ENCODE measurements at places on chromosomes 7 and 10.

- no peak for DNase-seq
These were observed 30.5 kb downstream of the PPIF start for GRCh38 chr10:79377557-79378382.

DNA sequence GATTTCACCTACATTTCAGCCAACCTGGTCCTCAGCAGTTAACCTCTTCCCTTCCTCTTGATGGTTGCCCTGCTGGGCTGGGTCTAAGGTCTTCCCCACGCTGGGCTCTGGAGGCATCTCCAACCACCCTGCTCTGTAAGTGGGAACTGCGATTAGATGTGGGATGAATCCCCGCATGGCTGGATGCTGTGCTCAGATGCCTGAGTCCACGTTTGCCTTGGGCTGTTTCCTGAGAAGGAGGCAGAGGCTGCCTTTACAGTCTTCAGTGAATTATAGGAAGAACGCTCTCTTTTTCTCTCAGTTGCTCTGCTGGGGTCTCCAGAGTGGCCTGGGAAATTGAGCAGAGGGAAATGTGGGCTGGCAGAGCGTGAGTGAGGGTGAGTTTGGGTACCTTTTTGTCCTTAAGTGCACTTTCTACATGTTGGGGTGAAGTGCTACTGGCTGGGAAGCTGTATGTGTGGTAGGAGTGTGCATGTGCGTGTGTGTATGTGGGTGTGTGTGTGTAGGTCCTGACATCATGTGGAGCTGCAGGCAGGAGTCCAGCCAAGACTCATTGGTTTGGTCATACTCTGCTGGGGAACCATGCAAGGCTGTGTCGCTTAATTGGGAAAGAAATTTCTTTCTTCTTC lies 1.5 kb downstream of the GIMAP8 start:
- DNase-seq = peak; percentile 43

GRCh38 chr7:48710995-48711394 lies 213.4 kb upstream of the CDC14C start:
- DNase-seq = no peak

DNA sequence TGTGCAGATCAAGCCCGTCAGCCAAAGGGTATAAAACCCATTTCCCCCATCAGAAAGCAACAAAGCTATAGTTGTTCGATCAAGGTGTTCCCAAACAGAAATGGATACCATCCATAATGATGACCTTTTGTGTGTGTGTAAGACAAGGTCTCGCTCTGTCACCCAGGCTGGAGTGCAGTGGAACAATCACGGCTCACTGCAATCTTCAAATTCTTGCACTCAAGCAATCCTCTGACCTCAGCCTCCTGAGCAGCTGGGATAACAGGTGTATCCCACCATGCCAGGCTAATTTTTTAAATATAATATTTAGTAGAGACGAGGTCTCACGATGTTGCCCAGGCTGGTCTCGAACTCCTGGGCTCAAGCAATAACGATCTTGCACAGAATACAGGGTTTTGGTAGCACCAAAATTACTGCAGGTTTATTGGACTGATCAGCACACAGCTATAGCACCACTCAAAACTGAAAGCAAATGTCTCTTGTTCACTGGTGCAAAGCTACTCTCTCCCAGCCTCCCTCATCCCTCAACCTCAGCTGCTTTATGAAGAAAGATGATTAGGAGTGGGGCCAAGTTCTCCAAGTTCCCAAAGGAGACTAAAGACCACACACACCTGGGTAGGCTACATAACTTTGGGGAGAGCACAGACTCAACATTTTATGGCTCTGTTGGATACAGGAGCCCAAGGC lies 80.5 kb downstream of the ABI1 start:
- no peak for DNase-seq

- DNase-seq = no peak
These were observed 1249.6 kb downstream of the XPNPEP1 start for GRCh38 chr10:108673741-108674140.

DNA sequence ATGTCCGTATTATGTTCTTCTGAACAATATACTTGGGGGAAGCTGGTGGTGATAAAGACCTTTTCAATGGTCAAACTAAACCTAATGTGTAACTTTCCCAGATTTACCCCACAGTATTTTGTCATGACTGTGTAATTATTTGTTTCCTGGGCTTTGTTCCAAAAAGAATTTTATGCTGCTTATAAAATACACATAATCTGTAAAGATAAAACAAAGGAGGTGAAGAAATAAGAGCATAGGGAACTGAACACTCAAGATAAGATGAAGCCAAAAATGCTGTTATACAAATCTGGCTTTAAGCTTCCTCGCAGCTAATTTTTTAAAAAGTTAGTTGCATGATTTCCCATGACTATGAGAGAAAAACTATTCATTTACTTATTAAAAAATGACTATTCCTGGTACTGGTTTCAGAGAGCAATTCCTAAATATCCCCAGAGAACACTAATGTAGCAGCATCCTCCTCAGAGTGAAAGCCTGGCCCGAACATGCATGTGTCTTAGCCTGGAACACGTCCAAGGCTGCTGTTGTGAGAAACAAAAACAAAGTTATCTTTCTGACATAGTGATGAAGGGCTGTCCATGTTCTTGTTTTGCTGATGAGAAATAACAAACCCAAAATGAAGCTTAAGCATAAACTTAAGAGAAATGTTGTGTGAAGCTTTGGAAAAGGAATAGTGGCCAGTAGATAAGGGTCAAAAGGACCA lies 33.9 kb downstream of the MALSU1 start:
- no peak for DNase-seq

- no peak for DNase-seq
These were observed 4.7 kb upstream of the EBF3 start for GRCh38 chr10:129968853-129969183.

- no peak for DNase-seq
These were observed 6.3 kb upstream of the KCNMA1 start for GRCh38 chr10:77643795-77644468.

DNA sequence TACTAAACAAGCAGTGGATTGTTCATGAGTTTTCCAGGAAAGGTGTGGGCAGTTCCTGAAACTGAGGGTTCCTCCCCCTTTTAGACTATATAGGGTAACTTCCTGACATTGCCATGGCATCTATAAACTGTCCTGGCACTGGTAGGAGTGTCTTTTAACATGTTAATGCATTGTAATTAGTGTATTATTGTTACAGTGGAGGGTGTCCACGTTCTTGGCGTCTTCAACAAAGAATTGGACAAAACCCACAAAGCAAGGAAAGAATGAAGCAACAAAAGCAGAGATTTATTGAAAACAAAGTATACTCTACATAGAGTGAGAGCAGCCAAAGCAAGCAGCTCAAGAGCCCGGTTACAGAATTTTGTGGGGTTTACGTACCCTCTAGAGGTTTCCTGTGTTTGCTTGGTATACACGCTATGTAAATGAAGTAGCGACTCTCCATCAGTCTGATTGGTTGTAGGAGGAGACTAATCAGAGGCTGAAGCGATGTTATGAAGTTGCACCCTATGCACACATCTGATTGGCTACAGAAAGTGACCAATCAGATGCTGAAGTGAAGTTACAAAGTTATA lies 175.2 kb downstream of the NSUN6 start:
- no peak for DNase-seq

DNA sequence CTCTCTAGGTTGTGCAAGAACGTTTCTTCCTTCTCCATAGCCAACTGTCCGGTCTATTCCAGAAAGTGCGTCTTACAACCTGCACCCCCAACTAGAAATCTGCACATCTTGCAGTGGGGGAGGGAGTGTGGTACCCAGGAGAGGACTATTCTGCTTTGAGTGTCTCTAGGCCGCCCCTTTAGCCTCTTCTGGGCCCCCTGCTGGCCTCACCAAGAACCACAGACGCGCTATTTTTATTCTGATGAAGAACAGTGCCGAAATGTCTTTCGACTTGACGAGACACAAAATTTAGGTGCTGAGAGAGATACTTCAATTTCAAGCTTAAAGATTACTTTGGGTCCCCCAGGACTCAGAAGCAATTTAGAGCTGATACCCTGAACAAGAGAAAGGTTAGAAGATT lies 1.0 kb downstream of the CNPY1 start:
- no peak for DNase-seq

DNA sequence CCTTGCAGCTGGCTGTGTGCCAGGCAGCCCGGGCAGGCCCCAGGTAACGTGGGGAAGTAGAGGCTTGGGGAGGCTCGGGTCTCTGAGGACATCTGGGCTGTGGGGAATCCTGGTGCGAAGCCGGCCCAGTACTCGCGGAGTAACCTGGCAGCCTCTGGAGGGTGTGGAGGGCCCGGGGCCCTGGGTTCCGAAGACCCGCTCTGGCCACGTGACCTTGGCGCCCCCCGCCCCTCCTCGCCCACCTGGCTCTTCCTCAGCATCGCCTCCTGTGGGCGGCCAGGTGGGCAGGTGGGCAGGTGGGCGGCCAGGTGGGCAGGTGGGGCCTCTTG lies 143.1 kb downstream of the WDR37 start:
- DNase-seq = no peak

GRCh38 chr10:6643962-6644361 lies 63.9 kb upstream of the PRKCQ start:
- DNase-seq = no peak

DNA sequence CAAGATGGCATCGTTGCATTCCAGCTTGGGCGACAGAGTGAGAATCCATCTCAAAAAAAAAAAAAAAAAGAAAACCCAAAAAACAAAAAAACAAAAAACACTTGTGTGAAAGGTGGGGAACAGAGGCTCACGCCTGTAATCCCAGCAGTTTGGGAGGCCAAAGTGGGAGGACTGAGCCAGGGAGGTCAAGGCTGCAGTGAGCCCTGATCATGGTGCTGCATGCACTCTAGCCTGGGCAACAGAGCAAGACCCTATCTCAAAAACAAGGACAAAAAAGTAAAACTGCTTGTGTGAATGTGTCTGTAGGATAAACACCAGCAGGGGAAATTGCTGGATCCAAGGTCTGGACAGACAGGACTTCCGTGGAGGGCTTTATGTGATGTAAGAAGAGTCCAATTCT lies 4.5 kb downstream of the PAOX start:
- DNase-seq = no peak

- no peak for DNase-seq
These were observed 120.1 kb downstream of the WDFY4 start for GRCh38 chr10:48804740-48805182.

GRCh38 chr10:33676606-33677339 lies 342.3 kb upstream of the NRP1 start:
- no peak for DNase-seq

DNA sequence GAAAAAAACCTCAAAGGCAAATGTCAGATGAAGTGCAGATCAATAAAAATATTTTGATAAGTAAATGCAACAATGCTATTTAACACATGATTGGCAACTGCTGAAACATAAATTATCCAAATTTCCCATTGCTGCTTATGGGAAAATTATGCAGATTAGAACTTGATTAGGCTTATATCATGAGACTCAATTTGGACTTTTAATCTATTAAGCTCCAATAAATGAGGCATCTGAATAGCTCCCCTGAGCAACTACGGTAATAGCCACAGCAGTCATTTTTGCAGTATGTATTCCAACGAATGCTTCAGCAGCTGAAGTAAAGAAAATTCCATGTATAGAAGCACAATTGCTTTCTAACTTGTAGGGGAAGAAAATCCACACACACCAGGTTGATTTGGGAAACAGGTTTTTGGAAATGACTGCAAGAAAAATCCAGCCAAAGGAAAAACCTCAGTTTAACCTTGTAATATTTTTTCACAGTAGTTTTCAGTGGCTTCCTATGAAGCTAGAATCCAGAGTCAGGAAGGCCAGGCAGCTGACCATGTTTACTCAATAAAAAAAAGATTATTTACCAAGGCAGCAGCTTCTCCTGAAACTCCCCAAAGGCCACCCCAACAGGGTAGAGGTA lies 716.1 kb downstream of the KCNMA1 start:
- no peak for DNase-seq

- DNase-seq = no peak
These were observed 141.0 kb downstream of the PRKAG2 start for GRCh38 chr7:151735851-151736402.

GRCh38 chr10:1745780-1746456 lies 8.6 kb upstream of the ADARB2 start:
- DNase-seq = no peak

GRCh38 chr7:2512713-2513112 lies 6.9 kb upstream of the LFNG start:
- no peak for DNase-seq

GRCh38 chr7:29282819-29283414 lies 88.3 kb downstream of the CHN2 start:
- DNase-seq = no peak

- no peak for DNase-seq
These were observed 939.7 kb upstream of the ZWINT start for GRCh38 chr10:57300718-57301117.

DNA sequence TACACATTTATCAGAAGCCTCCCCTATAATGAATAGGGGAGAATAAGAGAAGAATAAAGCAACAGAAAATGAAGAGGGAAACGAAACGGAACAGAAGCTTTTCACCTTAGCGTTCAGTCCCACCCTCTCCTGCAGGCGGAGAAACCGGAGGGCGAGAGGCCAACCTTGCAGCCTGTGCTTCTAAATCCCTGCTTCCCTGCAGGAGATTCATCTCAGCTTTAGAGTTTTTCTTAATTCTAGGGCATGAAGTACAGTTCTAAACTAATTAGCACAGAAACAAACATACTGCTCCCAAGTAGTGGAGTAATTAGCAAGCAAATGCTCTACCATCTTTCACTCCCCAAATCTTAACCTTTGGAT lies 107.2 kb downstream of the CUBN start:
- DNase-seq = no peak

DNA sequence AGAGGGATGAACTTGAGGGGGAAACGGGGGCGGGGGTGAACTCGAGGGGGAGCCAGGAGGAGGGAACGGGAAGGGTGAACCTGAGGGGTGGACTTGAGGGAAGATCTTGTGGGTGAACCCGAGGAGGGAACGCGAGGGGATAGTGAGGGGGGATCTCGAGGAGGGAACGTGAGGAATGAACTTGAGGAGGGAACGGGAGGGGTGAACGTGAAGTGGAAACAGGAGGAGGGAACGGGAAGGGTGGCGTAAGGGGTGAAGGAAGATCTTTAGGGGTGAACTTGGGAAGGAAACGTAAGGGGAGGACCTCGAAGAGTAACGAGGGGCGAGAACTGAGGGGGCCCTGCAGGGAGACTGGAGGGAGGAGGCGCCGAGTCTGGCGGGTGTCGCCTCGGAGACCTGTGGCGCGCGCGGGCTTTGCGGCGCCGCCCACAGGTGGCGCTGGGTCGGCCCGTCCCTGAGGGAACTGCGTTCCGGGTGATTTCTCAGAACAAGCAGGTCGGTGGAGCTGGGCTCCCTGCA lies 651 bp downstream of the MYO3A start:
- DNase-seq = peak; percentile 5

DNA sequence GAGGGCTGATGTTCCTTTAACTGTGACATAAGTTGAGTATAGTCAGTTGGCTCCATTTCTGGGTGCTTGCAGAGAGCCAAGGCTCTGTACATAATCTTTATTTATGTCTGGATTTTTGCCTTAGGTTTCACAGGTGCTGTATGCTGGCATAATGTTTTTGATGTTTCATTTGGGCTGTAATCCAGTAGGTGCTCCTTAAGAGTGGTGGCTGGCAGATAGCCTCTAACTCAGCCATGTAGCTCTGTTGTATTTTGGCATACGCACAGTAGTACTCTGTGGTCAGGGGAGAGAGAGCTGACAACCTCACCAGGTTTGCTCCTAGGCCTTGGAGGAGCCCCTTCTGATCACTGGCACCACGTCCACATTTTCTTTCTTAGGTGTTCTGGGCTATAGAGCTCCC lies 61.1 kb downstream of the RNF133 start:
- no peak for DNase-seq

GRCh38 chr7:73477376-73477775 lies 43.8 kb downstream of the FZD9 start:
- no peak for DNase-seq

GRCh38 chr7:157122800-157123495 lies 15.8 kb upstream of the UBE3C start:
- DNase-seq = no peak

Measured in stimulated activated CD4-positive, alpha-beta T cell treated with anti-CD3 and anti-CD28 coated beads, Interleukin-1b, Interleukin-23, amount 100 ng/mL, for 24 hours (primary cell).